ENCODE measurements at places on chromosomes 6 and 20. TPM values are rescaled to one million over a fixed set of nuclear protein-coding genes. Genes with fewer than 3 reads are reported as not detected.

The MYB gene
- 0.24 TPM for total RNA-seq

The SASH1 gene
- 20.5 TPM for total RNA-seq

DNA sequence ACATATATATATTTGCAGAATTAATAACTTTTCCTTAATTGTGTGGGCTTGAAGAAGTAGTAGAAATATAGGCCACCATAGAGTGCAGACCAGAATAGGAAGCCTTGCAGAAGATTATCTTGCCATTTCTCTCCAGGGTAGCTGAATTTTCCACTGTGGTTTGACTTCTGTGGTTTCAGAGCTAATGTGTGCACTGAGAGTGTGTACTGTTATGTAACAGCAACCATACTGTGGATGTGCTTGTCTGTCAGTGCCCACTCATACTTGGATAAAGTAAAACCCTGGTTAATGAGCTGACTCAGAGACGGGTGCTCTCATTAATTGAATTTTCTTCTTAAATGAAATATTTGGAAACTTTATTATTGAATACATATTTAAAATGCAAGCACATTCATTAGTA is 57.2 kb downstream of the CEP43 start:
- no peak for DNase-seq

- DNase-seq: no peak
Observed at GRCh38 chr6:111576291-111576690, 29.4 kb downstream of the TRAF3IP2 start.

GRCh38 chr6:108250240-108250866 is 10.5 kb downstream of the SNX3 start:
- DNase-seq: no peak

DNA sequence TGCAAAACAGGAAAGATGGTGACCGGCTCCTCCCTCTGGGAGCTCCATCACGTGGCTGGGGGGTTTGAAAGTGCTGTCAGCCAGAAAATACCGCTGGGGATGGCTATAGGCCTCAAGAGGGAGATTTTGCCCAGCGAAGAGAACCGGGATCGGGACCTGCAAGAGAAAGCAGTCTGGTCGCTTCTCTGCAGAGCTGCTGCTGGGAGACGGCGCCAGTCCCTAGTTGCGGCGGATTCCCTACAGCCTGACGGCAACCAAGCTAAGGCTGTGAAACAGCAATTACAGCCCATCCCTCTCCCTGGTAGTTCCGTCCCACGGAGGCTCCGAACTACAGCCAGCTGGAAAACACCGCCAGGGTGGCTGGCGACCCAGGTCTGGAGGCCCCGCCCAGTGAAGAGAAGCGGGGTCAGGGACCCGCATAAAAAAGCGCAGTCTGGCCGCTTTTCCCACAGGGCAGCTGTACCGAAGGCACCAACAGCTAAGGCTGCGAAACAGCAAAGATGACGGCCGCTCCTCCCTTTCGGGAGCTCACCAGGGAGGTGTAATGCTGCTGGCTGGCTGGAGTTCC is 238.1 kb upstream of the IRAK1BP1 start:
- no peak for DNase-seq

DNA sequence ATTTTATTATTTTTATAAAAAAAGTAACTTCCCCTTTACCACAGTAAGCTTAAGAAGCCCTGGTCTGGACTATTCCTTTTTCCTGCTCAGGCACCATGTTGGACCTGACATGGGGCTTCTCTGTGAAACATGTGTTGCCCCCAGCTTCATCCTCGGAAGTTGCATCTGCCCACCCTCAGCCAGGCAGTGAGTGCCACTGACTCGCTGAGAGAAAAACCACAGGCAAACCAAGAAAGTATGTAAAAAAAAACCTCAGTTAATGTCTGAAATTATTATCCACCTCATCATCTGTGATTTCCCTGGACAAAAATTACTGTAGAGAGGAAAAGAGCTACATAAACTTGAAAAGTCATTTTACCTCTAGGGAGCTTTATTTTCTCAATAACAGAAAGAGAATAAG is 109.9 kb upstream of the MCHR2 start:
- no peak for DNase-seq

DNA sequence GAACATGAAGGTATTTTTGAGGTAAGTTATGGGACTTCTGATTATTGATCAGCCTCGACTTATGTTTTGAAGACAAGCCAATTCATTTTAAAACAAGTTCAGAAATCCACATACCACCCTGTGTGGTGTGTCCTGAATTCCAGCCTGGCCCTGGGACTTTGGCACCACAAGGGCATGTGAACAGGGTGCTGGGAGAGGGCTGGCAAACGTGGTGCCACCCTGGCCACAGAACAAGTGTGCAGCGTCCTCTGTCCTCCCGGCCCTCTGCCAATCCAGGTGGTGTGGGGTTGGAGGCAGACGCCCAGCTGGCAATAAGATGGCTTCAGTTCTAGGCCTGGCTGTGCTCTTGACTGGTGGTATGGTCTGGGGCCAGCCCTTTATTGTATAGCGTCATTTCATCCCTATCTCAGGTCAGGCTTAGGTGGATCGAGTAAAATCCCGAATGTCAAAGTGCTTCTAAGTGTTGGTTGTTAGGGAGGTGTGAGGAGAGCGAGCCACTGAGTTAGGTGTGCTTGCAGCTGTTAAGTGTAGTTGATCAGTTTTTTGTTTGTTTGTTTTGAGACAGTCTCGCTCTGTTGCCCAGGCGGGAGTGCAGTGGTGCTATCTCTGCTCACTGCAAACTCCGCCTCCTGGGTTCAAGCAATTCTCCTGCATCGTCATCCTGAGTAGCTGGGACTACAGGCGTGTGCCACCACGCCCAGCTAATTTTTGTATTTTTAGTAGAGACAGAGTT is 84.2 kb downstream of the RNF144B start:
- DNase-seq: no peak

- DNase-seq: no peak
Observed at GRCh38 chr6:25404693-25405169, 125.6 kb downstream of the CARMIL1 start.

DNA sequence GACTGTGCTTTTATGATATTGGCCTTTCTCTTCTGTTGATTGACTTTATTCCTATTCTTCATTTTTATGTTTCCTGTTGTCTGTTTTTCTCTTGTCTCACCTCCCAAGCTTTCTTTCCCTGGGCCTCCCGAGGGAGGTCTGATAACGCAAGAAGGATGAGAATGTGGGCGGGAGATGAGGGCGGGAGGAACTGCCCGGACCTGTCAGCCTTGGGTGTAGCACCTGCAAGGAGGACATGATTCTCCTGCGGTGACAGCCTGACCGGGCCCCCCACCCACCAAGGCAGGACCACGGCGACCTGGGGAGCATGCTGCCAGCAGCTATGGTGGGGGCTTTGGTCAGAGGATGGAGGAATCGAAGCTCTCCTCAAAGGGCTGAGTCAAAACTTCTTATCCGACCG is 86.9 kb downstream of the PLEKHG1 start:
- no peak for DNase-seq

DNA sequence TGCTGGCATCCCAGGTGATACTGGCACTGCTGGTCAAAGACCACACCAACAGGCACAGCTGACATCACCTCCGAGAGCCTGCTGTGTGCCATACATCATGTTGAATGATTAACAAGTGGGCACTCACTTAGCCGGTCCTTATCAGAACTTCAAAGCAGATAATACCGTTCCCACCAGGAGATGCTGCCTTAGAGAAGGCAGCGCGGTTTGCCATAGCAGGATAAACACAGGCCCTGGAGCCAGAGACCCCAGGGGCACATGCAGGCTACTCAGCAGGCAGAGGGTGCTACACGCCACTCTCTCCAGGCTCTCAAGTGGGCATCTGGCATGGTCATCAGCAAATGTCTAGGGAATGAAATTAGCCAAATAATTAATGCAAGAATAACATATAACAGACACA is 86.5 kb upstream of the CST7 start:
- no peak for DNase-seq

The FOXQ1 gene
- total RNA-seq: not detected

The BACH2 gene
- total RNA-seq: 8.4 TPM

DNA sequence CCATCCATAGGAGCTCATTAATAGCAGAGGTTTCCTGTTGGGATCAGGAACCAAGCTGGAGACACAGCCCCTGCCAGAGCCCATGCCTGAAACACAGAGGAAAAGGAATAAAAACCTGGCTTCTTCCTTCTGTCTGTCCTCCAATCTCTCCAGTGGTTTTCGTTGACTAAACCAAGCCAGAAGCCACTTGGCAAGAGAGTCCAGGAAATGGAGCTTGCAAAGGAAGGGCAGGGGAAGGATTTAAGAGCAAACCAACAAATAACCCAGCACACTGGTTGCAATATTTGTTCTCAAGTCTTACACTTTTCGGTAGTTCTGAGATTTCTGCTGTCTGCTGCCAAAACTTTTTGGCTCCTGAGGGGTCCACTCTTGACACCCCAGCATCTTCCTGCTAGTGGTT is 137.0 kb upstream of the BMP2 start:
- no peak for DNase-seq

Measured in cardiac septum (tissue), 1 donor.